Activated CD4-positive, alpha-beta T cell treated with anti-CD3 and anti-CD28 coated beads, Interleukin-2, amount 10 ng/mL, durations not matched to agents 7 days and 5 days (primary cell): ENCODE measurements at places on chromosomes 11 and 22. TPM values are rescaled to one million over a fixed set of nuclear protein-coding genes. Genes with fewer than 3 reads are reported as not detected.

The HNRNPUL2 gene
- total RNA-seq: 69.0 TPM

The MUC15 gene
- total RNA-seq: not detected

The SNX32 gene
- 2.1 TPM for total RNA-seq

- no peak for DNase-seq
Observed at GRCh38 chr11:83044958-83045712, 26.6 kb downstream of the RAB30 start.

- DNase-seq: no peak
Observed at GRCh38 chr22:46538814-46539160, 1.4 kb upstream of the CELSR1 start.

GRCh38 chr22:42914511-42915076 lies 57.5 kb upstream of the ARFGAP3 start:
- DNase-seq: no peak

- DNase-seq: peak; percentile 43
Observed at GRCh38 chr11:128867277-128867676, at the start of gene KCNJ1. Gene KCNJ1, minus strand, starts transcription at chr11:128867296. Its CDS starts 27,053 bp downstream, at chr11:128840243.

GRCh38 chr22:27438271-27438980 lies 363.1 kb downstream of the MN1 start:
- DNase-seq: no peak

- no peak for DNase-seq
Observed at GRCh38 chr11:73151416-73151815, 9.3 kb upstream of the FCHSD2 start.

GRCh38 chr11:73149105-73149504 lies 7.0 kb upstream of the FCHSD2 start:
- no peak for DNase-seq
